ENCODE measurements at places on chromosomes 4 and X.

DNA sequence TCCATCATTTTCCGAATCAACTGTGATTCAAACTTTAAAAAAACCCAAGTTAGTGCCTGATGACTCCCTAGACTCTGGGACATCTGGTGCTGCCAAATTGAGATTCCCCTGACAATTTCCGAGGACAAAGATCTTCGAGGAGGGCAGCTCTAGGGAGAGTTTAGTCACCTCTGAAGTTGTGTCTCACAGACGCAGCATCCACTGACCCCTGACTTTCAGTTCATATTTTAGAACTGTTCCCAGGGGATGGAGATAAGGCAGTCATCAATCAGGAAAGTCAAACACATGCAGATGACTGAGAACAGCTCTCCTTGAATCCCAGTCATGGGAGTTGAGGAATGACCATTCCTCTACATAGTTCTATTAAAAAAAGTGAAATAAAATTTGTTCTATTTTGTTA lies 643.9 kb downstream of the TRIML1 start:
- H3K36me3 ChIP-seq, result no peaks in the 10 kb centered on the region
- no peak overlapping the region for H3K27ac ChIP-seq
- H3K4me1 ChIP-seq, result no peaks in the 10 kb centered on the region
- H3K4me3 ChIP-seq, result no peak overlapping the region

DNA sequence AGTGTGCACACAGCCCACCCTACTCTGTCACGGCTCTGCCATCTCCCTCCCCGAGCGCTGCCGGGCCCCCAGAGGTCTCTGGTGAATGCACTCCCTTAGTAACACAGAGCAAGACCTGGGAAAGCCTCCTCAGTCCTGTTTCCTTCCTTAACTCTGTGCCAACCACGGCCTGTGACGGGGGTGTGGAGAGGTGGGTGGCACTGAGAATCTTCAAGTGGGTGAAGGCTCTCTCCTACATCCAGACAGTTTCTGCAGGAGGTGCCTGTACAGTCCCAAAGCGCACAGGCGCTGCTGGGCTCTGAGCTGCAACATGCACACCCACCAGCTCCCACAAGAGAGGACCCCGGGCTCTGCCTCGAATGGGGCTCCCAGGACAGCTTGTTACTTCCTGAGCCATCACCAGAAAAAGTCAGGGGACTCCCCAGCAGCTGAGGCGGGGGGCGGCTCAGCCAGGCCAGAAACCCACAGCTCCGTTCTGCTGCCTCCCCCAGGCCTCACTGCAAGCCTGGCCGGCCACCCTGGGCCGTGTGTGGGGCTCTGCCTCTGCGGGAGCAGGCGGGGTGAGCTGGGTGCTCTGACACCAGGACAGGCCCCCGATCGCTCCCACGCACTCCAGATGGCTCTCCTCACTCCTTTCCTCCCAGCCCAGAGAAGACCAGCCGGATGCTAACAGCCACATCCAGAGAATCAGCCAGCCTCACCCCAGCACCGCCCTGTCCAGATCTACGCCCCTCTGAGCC lies 29.7 kb downstream of the FAM53A start:
- H3K4me1 ChIP-seq, result no peaks in the 10 kb centered on the region
- H3K36me3 ChIP-seq, result no peaks in the 10 kb centered on the region
- H3K27me3 ChIP-seq, result no peaks in the 10 kb centered on the region
- no peak for DNase-seq

DNA sequence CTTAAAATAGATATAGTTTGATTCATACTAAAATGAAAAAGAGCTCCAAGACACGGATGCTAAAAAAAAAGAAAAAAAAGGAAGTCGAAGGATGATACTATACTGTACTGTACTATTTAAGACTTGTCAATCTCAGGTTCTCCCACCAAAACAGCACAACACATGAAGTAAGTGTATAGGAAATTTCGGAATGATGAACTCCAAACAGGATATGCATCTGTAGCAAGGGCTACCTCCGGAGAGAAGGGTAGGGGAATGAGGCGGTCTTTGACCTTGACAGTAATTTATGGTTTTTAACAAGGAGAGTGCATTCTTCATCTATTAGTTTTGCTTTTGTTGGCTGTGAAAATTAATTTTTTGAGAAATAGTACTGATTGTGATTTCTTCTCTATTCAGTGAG lies 541 bp upstream of the FIP1L1 start:
- DNase-seq, result no peak
- H3K36me3 ChIP-seq, result peaks cover 9% of the 10 kb centered on the region
- H3K4me1 ChIP-seq, result peaks cover 37% of the 10 kb centered on the region
- H3K27ac ChIP-seq, result peak overlapping the region; percentile 91

- H3K36me3 ChIP-seq, result no peaks in the 10 kb centered on the region
- no peak overlapping the region for H3K4me3 ChIP-seq
- H3K27ac ChIP-seq, result no peak overlapping the region
Observed at GRCh38 chr4:171880136-171880535, 66.9 kb downstream of the GALNTL6 start.

- H3K27me3 ChIP-seq, result peaks cover 9% of the 10 kb centered on the region
Observed at GRCh38 chr4:81071013-81071412, 40.5 kb downstream of the BMP3 start.

DNA sequence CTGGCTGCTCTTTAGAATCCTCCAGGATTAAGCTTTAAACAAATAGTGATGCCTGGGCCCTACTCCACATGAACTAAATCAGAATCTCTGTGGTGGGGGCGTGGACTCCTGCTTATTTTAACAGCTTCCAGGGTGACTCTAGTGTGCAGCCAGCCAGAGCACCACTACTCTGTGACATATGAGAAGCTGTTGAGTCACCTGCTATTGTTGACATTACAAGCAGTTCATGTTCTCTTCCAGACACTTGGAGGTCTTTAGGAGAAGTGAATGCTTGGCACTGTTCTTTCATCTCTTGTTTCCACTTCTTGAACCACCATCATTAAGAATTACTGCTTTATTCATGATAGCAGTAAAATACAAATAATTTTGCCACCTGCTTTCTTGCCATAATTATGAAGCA lies 426 bp upstream of the C4orf51 start:
- H3K27me3 ChIP-seq, result peaks cover 17% of the 10 kb centered on the region
- no peaks in the 10 kb centered on the region for H3K4me1 ChIP-seq
- H3K4me3 ChIP-seq, result no peak overlapping the region
- H3K27ac ChIP-seq, result no peak overlapping the region
- H3K36me3 ChIP-seq, result no peaks in the 10 kb centered on the region
- DNase-seq, result no peak

GRCh38 chr4:81429031-81429430 lies 42.7 kb downstream of the RASGEF1B start:
- H3K27me3 ChIP-seq, result no peaks in the 10 kb centered on the region
- DNase-seq, result no peak
- H3K27ac ChIP-seq, result no peak overlapping the region
- peaks cover 3% of the 10 kb centered on the region for H3K4me1 ChIP-seq
- no peak overlapping the region for H3K4me3 ChIP-seq

DNA sequence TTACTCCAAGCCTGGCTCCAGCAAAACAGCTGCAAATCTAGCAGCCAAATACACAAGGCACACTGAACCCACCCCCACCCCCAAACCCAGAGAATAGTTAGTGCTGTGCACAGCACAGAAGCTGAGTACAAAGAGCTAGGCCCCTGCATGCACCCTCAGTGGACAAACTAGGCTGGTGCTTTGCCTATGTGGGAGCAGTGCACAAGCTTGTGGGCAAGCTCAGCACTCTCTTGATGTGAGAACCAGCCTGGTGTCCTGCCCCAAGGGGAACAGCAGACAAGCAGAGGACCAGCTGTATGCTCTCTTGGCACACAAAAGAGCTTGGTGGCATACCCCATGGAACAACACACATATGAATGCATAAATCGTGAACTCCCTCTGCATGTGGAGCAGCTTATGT lies 81.7 kb downstream of the FAAH2 start:
- H3K4me3 ChIP-seq, result no peak overlapping the region
- peaks cover 6% of the 10 kb centered on the region for H3K4me1 ChIP-seq
- no peaks in the 10 kb centered on the region for H3K27me3 ChIP-seq
- DNase-seq, result no peak
- H3K27ac ChIP-seq, result no peak overlapping the region

GRCh38 chrX:109886122-109886761 lies 116.7 kb upstream of the TMEM164 start:
- no peak overlapping the region for H3K4me3 ChIP-seq
- peak; percentile 19 for DNase-seq
- H3K4me1 ChIP-seq, result peaks cover 6% of the 10 kb centered on the region

DNA sequence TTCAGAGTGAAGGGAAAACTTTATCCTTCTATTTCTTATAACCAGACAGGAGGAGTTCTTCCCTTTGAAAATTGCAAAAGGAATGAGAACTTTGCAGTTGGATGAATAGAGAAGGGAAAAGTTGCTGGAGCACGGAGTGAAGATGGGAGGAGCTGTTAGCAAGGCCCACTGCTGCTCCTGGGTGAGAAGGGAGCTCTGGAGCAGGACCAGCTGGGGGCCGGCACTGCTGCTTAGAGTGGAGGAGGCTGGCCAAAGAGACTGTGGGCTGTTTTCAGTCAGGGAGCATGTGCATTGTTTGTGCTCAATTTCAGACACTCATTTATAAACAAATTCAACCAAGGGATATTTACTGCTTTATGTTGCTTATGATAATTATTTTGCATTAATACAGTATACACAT lies 164.2 kb downstream of the STIM2 start:
- H3K4me3 ChIP-seq, result no peak overlapping the region
- no peaks in the 10 kb centered on the region for H3K4me1 ChIP-seq
- H3K27me3 ChIP-seq, result no peaks in the 10 kb centered on the region
- DNase-seq, result no peak
- peaks cover 18% of the 10 kb centered on the region for H3K36me3 ChIP-seq

DNA sequence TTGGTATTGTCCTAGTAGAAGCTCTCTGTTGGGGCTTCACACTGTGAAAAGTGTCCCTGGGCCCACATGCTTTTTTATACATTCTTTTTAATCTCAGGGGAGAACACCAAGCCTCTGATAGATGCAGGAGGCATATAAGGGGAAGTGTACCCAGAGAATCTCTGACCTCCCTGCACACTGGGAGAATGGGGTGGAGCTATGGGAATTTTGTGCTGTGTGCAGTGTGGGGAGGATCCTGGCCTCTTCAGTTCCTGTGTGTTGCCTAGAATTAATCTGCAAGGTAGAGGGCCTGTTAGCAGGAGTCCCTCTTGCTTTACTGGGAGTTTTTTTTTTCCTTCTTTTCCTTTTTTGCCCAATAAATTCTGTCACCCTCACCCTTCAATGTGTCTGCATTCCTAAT lies 49.2 kb upstream of the SPIN4 start:
- no peak overlapping the region for H3K27ac ChIP-seq
- H3K36me3 ChIP-seq, result no peaks in the 10 kb centered on the region
- no peak overlapping the region for H3K4me3 ChIP-seq
- H3K4me1 ChIP-seq, result no peaks in the 10 kb centered on the region

DNA sequence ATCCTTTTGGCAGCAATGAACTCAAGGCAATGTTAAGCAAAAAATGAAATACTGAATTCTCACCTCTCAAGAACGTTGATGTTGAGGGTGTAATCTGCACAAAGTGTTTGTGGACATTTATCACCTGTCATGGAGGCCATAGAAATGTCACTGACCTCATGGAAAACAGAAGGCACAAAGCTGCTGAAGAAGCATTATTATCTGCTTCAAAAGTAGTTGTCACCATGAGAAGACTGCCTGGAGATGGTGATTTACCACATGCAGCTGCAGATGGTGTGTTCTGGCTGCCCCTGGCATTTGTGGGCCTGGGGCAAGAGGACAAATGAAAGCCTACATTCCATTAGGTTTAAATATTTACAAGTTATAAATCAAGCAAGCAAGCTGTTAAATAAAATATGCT lies 116.8 kb upstream of the RPS6KA3 start:
- DNase-seq, result no peak
- peak overlapping the region; percentile 76 for H3K27ac ChIP-seq
- H3K27me3 ChIP-seq, result no peaks in the 10 kb centered on the region
- peaks cover 27% of the 10 kb centered on the region for H3K4me1 ChIP-seq

GRCh38 chr4:137422666-137423065 lies 109.6 kb downstream of the PCDH18 start:
- H3K4me3 ChIP-seq, result no peak overlapping the region
- no peak for DNase-seq
- H3K4me1 ChIP-seq, result no peaks in the 10 kb centered on the region
- no peaks in the 10 kb centered on the region for H3K36me3 ChIP-seq
- no peak overlapping the region for H3K27ac ChIP-seq

Data from activated naive CD8-positive, alpha-beta T cell treated with anti-CD3 and anti-CD28 coated beads, Interleukin-2, amount 50 U/mL, for 24 hours (primary cell).